ENCODE measurements at places on chromosomes 3 and 15.
A peak's percentile ranks its signal among the peaks of the same experiment; 100 is the strongest.

- no peak for DNase-seq
These were observed 50.6 kb downstream of the WNT7A start for GRCh38 chr3:13829311-13829710.

DNA sequence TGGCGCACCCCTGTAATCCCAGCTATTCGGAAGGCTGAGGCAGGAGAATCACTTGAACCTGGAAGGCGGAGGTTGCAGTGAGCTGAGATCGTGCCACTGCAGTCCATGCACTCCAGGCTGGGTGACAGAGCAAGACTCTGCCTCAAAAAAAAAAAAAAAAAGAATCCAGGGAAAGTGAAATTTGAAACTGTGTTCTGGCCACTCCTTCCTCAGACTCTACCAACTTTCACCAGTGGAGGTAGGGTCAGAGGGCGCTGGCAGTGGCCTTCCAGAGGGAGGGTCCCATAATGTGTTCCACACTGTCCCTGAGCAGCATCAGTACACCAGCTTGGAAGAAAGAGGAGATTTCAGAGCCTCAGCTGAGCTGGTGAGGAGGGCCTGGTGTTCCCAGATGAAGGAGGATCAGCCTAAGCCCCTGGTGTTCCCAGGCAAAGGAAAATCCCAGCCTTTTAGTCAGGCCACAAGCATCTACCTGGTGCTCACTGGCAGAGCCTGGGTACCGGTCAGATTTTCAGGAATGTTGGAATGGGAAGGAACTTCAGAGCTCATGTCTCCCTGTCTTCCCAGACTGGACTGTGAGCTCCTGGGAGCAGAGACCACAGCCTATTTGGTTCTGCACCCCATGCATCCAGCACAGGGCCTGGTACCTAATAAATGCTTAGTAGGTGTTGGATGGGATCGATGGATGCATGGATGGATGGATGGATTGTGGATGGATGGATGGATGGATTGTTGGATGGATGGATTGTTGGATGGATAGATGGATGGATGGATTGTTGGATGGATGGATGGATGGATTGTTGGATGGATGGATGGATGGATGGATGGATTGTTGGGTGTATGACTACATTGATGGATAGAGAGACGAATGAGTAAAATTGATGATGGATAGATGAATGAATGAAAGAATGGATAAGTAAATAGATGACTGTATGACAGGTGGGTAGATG lies 117.9 kb downstream of the CORO2B start:
- DNase-seq: no peak

DNA sequence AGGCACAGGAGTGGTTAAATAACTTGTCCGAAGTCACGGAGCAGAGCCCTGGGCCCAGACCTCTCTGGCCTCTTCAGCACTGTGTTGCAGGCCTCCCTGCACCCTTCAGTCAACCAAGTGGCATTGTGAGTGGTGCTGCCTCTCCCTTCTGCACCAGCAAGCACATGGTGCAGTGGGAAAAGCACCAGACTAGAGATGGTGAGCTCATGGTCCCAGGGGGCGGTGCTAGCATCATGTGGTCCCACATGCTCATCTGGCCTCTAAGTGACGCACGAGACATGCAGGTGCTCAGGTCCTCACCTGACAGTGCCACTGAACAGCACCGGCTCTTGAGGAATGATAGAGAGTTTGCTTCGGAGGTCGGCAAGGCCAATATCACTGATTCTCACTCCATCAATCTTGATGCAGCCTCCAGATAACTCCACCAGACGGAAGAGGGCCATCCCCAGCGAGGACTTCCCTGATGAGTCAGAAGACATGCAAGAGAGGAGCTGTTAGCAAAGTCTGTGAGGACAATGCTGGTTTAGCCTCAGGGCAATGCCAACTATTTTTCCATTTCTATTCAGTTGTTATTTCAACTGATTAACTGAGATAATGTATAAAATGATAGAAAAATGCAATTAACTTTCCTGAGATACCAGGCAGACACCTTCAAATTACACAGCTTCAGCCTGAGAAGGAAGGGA lies 53.1 kb upstream of the PARL start:
- DNase-seq: no peak

GRCh38 chr3:176631165-176631564 lies 566.1 kb downstream of the TBL1XR1 start:
- no peak for DNase-seq

- DNase-seq: no peak
These were observed 47.9 kb downstream of the CORO2B start for GRCh38 chr15:68626739-68627138.

DNA sequence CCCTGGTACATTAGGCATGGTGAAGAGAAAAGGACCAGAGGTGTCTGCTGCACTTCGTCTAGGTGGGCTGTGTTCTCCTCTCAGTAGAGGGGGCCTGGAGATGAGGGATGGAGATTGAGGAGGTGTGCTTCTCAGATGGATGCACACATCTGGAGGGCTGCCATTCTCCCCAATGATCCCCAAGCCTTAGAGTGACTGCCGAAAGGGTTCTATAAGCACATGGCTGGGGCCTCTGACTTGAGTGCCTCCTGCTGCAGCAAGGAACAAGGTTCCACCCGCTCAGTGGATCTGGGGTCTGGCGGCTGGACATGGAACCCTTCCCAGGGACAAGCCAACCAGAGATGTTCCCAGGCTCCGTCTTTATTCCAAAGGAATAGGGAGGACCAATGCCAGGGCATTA lies 66.8 kb downstream of the CPN2 start:
- DNase-seq: no peak

DNA sequence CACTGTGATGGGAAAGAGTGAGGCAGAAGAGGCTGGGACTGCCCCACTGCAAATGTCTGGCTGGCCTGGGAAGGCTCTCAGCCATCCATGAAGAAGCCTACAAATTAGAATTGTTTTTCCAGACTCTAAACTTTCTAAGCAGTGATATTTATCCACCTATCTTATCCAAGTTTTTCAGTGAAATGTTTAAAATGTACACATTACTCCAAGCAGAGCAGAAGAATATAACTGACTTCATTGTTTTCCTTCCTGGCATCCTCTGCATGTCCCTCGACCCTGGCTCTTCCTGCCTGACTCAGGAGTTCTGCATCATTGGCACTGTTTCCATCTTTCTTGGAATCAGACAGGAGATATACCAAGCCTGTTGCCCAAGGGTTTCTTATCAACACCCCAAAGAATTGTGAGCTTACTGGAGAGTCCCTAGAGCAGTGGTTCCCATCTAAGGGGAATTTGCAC lies 401.5 kb upstream of the PROK2 start:
- no peak for DNase-seq

- peak; percentile 98 for DNase-seq
These were observed at the start of gene INTS14 for GRCh38 chr15:65610871-65611718. INTS14 (minus strand) TSS chr15:65611131; CDS start chr15:65607380, 3,751 bp downstream.

GRCh38 chr15:51180011-51180410 lies 85.3 kb upstream of the TNFAIP8L3 start:
- no peak for DNase-seq

- DNase-seq: no peak
These were observed 159.0 kb upstream of the CHRNA7 start for GRCh38 chr15:31871166-31871886.

- no peak for DNase-seq
These were observed 56.1 kb upstream of the TRPM1 start for GRCh38 chr15:31157644-31158069.

DNA sequence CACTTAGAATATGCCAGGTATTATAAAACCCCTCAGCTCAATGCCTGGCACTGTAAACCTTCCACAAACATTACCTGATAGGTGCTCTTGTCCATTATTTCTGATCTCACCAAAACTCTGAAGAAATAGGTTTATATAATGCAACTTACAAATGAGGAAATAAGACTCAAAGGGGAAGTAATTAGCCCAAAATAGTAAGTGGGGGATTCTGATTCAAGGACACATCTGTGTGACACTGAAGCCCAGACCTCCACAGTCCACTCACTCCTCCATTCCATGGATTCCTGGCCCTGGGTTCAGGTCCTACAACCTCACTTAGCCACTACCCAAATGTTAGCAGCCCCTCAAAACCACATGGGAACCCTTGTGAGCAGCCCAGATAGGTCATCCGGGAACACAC lies 49.9 kb downstream of the TRANK1 start:
- DNase-seq: no peak

DNA sequence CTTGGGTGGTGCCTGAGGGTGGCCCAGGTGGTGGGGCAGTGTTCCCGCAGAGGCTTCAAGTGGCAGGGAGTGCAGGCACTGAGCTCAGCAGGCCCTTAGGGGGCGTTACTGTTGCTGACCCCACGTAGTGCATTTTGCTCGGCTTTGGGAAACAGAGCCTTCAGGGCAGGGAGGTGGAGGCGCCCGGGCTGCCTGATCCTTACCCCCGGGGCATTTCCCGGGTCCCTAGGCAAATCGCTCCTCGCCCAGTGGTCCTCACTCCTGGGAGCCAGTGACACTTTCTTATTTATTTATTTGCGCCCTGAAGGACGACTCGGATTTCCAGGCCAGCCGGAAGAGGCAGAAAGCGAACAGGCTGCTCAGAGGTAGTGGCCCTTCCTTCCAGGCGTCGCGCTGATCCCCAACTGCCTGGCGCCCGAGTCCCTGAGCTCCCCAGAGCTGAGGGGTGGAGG lies 10.1 kb upstream of the FOXB1 start:
- no peak for DNase-seq

DNA sequence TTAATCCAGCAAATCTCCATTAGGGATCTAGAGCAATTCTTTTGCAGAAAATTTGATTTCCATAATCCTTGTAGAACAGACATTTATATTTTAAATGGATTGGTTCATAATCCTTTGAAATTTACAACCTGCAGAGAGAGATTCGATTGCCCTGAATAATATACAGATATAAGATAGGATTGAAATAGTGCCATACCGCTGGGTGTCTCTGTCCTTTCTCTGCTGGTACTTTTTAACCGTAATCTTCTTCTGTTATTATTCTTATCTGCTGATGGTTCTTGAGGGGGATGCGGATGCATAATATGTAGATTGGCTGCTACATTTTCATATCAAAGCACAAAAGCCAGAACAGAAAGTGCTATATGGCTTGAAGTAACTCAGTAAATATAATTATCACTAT lies 182.2 kb downstream of the CFAP20DC start:
- DNase-seq: no peak

GRCh38 chr15:62591842-62592838 lies 427.1 kb upstream of the C2CD4B start:
- DNase-seq: no peak

DNA sequence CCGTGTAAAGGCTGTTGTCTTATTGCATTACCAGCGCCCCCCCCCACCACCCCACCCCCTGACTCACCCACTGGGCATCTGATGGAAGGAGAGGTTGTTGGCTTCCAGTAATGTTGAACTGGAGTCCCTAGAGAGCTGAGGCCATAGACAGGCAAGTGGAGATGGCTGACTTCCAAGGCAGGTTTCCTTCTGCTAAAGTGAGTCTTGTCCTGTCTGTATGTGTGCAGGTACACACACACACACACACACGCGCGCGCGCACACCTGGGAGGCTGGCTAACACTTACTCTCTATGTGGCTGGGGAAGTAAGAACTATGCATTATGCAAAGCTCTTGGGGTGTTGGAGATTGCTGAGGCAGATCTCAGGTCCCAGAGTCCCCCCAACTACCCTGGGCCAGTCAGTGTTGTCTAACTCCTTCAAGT lies 1.6 kb upstream of the KY start:
- no peak for DNase-seq

DNA sequence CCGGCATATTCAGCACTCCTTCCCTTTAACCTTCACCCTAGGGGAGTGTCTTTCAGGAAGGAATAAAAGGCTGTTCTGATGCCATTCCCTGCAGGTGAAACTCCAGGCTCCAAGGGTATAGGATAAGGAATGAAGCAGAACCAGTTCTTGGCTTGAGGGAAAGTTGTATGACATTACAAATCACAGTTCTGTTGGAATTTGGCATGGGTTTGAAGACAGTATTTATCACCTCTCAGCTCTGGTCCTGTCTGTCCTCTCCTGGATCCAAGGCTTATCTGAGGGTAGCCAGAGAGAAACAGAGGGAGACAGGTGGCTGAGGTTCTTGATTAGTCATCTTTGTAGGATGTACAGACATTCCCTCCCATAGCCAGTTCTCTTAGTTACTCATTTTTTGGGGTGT lies 37.1 kb downstream of the RAB11A start:
- DNase-seq: no peak

- DNase-seq: no peak
These were observed 15.6 kb downstream of the EEFSEC start for GRCh38 chr3:128168836-128169235.

- no peak for DNase-seq
These were observed 164.1 kb upstream of the SLC2A2 start for GRCh38 chr3:171190668-171191067.

DNA sequence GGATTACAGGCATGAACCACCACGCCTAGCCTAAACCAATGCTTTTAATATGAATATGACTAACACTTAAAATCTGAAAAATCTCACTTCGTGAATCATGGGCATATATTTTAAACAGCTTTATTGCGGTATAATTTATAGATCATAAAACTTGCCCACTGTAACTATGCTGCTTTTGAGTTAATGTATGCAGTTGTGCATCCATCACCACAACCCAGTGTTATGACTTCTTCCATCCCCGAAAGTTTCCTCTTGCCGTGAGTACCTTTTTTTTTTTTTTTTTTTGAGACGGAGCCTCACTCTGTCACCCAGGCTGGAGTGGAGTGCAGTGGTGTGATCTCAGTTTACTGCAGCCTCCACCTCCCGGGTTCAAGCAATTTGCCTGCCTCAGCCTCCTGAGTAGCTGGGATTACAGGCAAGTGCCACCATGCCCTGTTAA lies 7.1 kb downstream of the KAT2B start:
- no peak for DNase-seq

- DNase-seq: no peak
These were observed 3.6 kb downstream of the KLHL6 start for GRCh38 chr3:183551930-183552329.

- DNase-seq: no peak
These were observed 7.5 kb upstream of the TARS3 start for GRCh38 chr15:101731746-101732145.

GRCh38 chr3:50268703-50269451 lies at the start of gene SEMA3B:
SEMA3B (plus strand) TSS chr3:50269147; CDS start chr3:50269241, 94 bp downstream.
- DNase-seq: no peak

- DNase-seq: no peak
These were observed 306.4 kb downstream of the MAGI1 start for GRCh38 chr3:65732051-65732935.

DNA sequence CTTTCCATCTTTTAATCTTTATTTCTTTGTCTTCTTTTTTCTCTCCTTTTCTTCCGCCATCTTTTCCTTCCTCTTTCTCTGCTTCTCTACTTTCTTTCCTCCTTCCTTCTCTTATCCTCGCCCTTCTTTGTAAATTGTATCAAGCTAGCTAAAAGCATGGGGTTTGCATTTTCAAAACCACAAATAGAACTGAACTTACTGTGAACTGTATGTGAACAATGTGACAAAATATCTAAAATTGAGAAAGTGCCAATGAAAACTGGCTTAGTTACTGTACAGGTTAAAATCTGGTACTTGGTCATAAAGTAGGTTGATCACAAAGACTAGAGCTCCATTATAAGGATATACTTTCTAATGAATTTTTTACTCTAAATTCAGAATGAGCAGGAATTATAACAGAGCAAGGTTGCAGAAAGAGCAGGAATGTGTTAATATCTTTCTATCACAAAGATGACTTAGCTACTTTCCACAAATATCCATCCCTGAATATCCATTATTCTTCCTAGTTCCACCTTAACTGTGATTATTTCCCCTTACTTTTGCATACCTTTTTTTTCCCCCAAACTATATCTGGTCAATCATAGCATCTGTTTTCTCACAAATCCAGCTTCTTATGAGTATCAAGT lies 122.4 kb downstream of the LSAMP start:
- DNase-seq: no peak

Measured in activated T-cell treated with anti-CD3 and anti-CD28 coated beads, Interleukin-2, amount 50 U/mL, for 24 hours (primary cell).